Jurkat, Clone E6-1 (cell line): ENCODE measurements at places on chromosomes 4 and X.

DNA sequence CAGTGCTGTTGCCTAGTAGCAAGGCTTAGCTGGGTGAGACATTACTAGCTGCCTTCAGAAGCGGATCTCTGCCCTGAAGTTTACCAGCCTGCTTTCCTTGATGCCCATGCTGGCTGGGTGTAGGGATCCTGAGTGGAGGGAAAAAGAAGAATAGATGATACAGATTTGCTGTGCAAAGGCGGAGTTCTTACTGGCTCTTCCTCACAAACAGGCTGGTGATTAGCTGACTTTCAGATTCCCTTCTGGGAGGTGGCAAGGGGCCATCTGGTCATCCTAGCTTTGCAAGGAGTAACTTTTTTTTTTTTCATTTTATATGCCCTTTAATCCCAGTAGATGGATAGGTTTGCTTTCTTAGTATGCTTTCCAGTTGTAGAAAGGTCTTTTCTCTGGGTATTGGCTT is 44.8 kb downstream of the SMARCA5 start:
- DNase-seq, result no peak

DNA sequence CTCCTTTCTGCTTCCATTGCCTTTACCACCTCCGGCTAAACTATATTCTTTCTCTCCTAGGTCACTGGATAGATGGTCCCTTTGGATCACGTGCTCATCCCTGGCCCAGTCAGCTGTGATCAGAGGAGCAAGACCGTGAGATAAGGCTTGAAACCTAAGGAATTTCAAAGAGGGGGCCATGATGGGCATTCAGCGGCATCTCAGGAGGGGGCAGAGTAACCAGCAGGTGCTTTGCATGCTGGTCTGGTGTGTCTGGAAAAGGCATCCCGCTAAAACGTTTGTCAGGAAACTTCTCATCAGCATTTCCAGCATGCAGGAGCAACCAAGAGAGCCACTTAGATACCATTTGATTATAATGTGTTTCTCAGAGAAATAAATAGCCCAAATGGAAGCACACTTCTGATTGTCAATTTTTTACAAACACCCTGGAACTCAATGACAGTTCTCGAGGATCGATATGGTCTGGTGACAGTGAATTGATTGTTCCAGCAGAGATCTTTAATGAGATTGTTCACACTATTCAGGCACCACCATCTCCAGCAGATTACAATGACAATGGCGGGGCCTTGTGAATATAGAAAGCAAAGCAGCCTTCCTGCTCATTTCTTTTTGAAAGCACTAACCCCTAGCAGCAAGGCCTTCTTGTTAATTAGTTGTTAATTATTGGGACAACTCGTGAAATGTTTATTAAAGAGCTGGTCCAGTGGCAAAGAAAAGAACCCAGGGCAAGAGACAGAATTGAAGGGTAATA is 327.1 kb downstream of the PTTG2 start:
- DNase-seq, result no peak

- no peak for DNase-seq
Measured at GRCh38 chrX:112630187-112630586, 49.6 kb downstream of the LHFPL1 start.

GRCh38 chr4:137129441-137129840 is 402.9 kb downstream of the PCDH18 start:
- DNase-seq, result no peak

GRCh38 chr4:182242787-182243186 is 415 bp upstream of the TENM3 start:
- no peak for DNase-seq
